ENCODE measurements at places on chromosomes 4 and X.
A peak's percentile ranks its signal among the peaks of the same experiment; 100 is the strongest.

DNA sequence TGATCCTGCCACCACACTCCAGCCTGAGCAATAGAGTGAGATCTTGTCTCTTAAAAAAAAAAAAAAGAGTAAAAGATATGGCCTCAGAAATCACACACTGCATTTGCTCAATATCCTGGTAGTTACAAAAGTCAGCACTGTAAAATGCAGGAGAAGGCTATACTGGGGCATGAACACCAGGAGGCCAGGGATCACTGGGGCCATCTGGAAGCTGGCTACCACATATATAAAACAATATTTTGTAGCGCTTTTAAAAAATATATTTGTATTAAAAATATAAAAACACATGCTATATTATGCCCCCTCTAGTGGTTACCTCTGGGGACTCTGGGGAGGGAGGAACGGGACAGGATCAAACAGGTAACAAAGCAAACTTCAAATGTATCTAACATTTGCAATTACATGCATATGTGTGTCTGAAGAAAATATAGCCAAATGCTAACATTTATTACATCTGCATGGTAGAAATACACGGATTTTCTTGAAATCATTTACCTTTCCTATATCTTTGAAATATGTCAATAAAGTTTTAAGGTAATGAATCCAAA, 4.0 kb downstream of the C4orf46 start:
- peak; percentile 56 for DNase-seq

DNA sequence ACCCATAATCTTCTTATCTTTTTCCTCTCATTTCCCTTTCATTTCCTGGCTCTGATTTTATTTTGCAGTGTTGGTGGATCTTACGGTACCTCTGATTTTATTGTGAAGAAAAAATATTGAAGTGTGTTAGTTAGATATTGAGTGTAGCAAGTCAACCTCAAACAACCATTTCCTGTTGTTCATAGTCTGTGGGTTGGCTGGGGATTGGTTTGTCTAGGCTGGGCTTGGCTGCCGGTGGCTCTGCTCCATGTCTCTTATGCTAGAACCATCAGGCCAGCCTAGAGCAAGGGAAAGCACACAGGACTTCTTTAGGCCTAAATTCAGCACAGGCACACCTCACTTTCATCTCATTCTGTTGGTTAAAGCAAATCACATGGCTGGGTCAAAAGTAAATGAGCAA, 383.1 kb upstream of the LCORL start:
- no peak for DNase-seq

DNA sequence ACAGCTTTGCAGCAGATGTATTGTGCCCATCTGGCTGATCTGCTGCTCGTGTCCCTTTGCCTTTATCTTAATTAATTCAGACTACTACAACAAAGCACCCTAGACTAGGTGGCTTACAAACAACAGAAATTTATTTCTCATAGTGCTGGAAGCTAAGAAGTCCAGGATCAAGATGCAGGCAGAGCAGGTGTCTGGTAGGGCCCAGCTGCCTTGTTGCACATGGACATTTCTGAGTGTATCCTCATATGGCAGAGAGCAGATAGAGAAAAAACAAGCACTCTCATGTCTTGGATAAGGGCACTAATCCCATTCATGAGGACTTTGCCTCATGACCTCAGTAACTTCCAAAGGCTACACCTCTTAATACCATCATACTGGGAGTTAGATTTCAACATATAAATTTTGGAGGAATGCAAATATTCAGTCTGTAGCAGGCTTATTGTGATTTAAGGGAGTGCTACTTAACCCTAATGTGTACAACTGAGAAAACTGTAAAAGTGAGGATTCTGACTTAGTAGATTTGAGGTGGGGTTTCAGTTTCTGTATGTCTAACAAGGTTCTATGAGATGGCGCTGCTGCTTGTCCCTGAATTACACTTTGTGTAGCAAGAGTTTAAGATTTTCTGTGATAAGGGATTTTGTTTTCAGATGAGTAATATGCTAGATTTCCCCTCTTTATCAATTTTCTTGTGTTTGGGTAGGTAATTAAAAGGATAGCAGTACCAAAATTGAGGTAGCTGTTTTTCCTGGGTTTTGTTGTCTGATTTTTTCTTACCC, 473.2 kb upstream of the TECRL start:
- DNase-seq, result no peak

- DNase-seq, result no peak
These were observed 3.9 kb upstream of the SAT1 start for GRCh38 chrX:23779025-23779424.

DNA sequence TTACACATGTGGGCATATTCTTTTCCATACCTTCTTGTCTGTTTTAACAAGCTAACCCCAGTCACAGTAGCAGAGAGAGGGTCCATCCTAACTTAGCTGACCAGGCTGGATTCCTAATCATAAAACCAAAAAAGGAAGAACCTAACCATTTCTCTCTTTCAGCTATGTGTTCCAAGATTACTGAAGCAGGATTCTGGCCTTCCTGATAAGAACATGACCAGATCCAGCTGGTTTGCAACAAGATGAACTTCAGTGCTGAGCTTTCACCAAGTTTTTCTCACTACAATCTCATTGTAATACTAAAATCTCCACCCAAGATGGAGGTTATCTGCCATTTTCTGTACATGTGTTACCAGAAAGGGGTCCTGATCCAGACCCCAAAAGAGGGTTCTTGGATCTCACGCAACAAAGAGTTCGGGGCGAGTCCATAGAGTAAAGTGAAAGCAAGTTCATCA, 20.4 kb upstream of the UBA6 start:
- no peak for DNase-seq

DNA sequence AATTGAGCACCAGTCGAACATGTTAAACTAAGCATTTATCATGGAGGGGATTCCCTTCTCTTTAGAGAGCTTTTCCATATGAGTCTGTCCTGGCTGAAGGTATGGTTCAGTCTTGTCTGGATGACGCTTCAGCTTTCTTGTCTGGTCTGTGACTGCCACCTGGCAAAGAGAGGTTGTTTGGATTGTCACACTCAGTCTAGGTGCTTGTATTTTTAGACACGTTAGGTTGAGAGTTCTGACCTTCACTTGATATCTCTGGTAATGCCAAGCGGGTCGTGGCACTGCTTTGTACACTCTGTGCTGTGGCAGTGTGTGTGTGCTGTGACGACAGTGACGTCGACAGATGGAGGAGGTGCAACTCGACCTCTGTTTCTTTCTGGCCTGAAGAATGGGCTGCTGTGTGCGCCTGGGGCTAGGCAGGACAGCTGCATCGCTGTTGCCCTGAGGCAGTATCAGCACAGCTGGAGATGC, 12.6 kb downstream of the NOCT start:
- no peak for DNase-seq

- DNase-seq, result no peak
These were observed 570.6 kb downstream of the CENPC start for GRCh38 chr4:66974665-66975064.

- DNase-seq, result no peak
These were observed 26.3 kb upstream of the ZMAT1 start for GRCh38 chrX:101958139-101958538.

DNA sequence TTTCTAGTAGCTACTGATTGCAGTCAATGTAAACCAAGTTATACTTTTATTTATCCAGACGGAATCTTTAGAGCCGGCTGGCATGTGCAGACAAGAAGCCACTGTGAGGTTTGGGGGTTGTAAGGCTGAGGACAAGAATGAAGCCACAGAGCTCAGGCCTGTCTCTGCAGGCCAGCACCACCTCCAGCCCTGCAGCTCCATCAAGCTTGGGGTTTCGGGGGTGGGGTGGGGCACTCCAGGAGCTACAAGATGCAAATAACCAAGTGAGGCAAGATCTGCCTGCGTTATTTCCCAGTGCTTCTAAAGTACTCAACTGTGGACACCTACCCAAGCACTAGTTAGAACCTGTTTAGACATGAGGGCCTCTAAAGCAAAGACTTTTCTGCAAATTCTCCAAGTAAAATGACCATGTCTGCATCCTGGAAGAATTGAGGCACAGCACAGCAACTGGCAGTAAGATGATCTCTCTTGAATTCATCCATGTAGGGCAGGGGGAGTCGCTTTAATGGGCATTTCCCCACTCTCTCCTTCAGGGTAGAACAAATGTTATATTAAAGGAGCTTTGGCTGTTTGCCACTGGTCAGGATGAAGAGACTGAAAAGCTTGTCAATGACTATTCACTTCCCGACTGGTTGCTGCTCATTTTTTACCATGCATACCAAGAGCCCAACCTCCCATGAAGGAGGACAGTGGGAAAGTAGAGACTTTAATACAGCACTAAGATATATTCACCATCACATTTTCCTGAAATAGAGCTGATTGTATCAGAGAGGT, 222.5 kb downstream of the MGST2 start:
- DNase-seq, result no peak

- no peak for DNase-seq
These were observed 411.5 kb upstream of the FTHL17 start for GRCh38 chrX:31483336-31483735.

GRCh38 chr4:6910340-6910959, 824 bp downstream of the TBC1D14 start:
- DNase-seq, result no peak

DNA sequence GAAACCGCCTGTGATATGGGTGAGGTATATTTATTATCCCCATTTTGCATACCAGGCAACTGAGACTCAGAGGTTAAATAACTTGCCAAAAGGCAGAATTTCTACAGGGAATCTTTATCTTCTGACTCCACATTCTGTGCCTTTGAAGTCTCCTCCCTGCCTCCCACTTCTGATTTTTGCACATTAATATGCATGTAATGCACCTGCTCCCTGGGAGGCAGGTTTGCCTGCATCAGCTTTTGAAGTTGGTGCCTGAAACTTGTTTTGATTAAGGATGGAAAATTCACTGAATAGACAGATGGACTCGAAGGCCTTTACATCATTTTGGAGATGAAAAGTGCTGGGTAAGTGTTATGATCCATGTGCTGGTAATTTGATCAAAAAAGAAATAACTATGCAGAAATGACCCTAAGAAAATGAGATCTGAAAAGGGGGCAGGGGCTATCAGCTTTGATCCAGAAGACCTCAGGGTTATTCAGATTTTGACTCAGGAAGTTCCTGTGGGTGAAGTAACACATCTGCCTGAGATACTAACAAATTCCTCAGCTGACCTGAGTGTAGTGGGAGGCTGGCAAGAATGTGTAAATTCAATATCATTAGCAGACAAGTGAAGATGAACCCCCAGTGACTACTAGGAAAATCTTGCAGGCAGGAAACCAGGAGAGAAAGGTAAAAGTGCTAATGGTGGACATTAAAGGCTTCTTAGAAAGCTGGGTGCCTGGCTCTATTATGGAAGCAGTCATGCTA, 167.5 kb upstream of the BOD1L1 start:
- DNase-seq, result no peak

GRCh38 chrX:42720209-42720608, 57.8 kb downstream of the PPP1R2C start:
- DNase-seq, result no peak

DNA sequence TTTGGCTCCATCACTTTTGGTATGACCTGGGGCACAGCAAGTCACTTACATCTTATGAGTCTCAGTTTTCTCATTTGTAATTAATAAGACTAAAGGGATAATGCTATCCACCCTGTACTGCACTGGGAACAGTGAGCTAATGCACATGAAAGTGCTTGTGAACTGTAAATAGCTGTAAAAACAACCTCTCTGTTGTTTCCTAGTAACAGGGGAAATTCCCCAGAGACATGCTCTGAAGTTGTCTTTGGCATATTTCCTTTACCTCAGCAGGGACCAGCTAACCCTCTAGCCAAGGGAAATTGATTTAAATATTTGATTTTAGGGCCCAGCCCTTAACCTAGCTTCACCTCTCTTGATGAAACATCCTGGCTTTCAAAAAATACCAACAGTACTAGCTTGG, 6.1 kb upstream of the CYSLTR1 start:
- DNase-seq, result no peak

DNA sequence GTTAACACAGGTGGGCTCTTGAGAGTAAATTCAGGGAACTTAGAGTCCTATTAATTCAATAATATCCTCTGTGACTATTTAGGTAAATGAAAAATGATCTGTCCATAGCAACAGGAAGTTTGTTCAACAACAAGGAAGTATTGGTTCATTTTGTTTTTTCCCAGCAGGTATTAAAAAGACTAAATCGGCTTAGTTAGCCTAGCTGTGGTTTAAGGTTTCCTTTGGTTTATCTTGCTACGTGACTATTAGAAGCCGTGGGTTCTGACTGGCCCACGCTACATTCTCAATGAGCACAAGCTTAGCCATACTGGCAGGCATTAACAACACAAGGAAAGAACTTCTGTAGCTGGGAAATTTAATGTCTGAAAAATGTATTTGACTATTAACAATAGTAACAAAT, 168.8 kb upstream of the HS3ST1 start:
- DNase-seq, result no peak

DNA sequence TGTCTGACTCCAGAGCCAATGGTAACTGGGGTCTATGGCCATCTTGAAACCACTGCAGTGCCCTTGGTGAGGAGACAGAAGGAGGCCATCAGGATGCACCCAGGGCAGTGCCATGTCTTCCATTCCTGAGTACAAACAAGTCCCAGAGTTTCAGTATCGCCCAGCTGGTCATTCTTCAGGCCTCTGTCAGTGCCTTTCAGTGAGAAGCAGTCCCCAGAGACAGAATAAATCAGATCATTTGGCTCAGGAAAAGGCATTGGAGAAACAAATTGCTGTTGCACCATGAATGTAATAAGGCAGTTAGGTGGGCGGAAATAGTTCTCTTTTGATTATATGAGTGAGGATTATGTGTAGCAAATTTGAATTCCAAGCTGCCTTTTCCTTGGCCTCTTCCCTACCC, 21.3 kb downstream of the ADGRG4 start:
- DNase-seq, result no peak

GRCh38 chr4:8097141-8097541, 61.5 kb downstream of the ABLIM2 start:
- DNase-seq, result no peak

DNA sequence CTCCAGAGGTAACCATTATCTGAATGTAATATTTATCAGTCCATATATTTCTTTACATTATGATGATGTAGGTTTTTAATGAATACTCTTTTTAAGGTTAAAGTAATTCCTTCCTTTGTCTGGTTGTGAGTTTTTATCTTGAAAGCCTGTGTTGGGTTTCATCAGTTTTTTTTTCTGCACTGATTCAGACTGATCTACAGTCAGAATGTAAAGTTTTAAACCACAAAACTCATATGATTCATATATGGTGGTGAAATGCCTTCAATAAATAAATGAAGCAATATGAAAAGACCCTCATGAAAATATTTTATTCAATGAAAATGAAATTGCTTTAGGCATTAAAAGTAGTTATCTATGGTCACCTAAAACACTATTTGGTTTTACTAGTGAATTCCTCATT, 47.1 kb downstream of the SORBS2 start:
- DNase-seq, result no peak

DNA sequence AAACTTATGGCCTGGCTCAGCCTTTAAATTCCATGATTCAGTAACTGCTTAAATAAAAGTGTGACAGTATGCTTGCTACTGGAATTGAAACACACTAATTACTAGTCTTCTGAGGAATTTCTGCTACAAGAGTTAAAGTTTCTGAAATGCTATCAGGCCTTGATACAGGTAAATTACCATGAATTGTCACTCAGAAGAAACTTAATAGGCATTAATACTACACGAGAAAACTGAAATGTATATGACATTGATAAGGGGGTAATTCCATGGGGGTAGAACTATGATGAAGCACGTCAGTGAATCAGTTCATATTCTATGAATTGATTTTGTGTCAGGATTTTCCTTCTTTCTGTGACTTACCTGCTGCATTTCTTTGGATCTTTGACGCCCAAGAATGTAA, 3.0 kb upstream of the NPY1R start:
- DNase-seq, result no peak

- DNase-seq, result no peak
These were observed 98.4 kb downstream of the ASMT start for GRCh38 chrX:1713296-1713695.

Measured in activated CD4-positive, alpha-beta T cell treated with anti-CD3 and anti-CD28 coated beads for 48 hours (primary cell).